Small intestine (tissue), 16 donors: ENCODE measurements at places on chromosomes 1 and 21. TPM values are rescaled to one million over a fixed set of nuclear protein-coding genes. Genes with fewer than 3 reads are reported as not detected.

GRCh38 chr1:168420177-168420576 is 123.6 kb downstream of the XCL2 start:
- no peak for DNase-seq

DNA sequence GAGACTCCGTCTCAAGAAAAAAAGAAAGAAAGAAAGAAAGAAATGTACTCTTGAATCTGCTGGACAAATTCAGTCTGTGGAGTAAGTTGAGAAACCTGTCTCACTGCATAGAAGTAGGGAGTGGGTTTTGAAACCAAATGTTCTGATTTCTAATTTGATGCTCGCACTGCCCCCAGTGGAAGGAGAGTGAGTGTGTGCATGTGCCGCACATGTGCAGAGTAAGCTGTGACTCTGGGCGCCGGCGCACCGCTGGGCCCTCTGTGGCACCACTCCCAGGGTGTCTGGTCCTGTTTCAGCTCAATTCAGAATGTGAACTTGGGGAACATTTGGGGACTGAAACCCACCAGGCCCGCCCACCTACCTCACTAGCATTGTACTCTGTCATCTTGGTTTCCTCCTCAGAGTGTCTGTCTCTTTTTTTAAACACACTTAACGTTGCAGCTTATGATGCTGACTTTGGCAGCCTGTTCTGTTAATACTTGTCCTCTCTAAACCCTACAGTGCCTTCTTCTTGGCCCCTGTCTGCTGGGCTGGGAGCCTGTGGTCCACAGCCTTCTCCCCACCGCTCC is 104.6 kb downstream of the CACNA1E start:
- no peak for DNase-seq

The HIVEP3 gene
- 2.2 TPM for polyA plus RNA-seq

GRCh38 chr1:201702936-201703335 is 126.0 kb upstream of the IPO9 start:
- peak; percentile 76 for DNase-seq

The ACTA1 gene
- 37.3 TPM for polyA plus RNA-seq

DNA sequence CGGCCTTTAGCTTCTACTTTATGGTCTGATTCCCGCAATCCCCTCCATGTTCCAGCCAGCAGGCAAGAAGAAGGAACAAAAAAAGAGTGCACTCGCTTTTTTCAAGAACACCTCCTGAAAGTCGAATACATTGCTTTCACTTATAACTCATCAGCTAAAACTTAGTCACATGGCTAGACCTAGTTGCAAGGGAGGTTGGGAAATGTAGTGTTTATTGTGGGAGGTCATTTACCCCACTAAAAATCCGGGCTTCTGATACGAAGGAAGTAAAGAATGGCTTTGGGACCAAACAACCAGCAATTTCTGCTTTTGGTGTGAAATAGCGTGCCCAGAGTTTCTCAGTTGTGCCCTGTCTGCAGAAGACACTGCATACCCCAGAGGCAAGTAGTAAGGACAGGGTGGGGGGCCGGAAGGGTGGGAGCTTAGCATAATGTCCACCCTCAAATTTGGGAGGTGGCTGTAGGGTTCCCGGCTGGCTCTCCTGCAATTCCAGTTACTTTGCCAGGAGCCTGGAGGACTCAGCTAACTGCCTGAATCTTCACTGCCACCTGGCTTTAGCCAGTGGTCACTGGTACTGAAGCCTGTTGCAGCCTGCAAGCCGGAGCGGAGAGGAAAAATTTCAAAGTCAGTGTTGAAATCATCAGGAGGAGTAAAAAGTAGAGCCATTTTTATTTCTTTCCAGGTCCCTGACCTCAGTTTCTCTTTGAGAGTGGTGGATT is 57.7 kb upstream of the F3 start:
- DNase-seq, result no peak

The CFAP74 gene
- 0.06 TPM for polyA plus RNA-seq

DNA sequence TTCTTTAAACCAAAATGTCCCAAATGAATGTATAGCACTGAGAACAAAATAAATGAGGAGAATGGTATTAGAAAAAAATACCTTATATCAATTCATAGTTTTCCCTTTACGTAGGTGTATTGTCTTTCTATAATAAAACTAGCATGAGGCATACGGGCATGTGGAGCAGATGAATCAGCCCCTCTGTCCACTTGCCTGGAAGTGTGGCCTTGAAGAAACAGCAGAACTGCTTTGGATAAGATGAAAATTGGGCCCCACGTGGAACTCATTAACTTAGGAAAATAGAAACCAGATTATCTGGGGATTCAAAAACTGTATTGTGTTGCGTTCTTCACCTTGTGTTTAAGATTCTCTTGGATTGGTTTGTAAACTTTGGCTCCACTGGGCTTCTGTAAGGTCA is 356.8 kb upstream of the B3GALT2 start:
- no peak for DNase-seq

The AIM2 gene
- 0.49 TPM for polyA plus RNA-seq

GRCh38 chr1:55305735-55306134 is 90.6 kb upstream of the USP24 start:
- no peak for DNase-seq

The KCNQ4 gene
- polyA plus RNA-seq, result 1.9 TPM

The GPR157 gene
- polyA plus RNA-seq, result 2.2 TPM

DNA sequence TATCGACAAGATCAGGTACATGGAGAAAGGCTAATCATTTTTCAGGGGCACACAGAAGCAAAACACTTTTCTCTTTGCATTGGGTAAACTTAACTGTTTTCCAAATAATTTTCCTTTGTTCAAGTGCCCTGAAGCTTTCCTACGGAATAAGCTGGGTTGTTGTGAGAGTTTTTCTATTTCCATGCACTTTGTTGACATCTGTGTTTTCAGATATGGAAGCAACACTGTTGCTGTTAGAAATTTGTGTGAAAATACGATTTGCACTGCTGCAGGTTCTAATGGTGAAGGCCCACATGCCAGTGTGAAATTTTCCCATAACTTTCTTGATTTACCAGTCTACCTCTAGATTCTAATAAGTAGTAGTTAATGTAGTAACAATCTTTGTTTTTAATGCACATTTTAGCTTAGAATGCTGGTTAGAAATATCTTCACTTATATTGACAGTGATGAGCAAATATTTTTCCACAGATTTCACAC is 18.3 kb downstream of the NFYC start:
- no peak for DNase-seq
